ENCODE measurements at places on chromosomes 11 and 22. TPM values are rescaled to one million over a fixed set of nuclear protein-coding genes. Genes with fewer than 3 reads are reported as not detected.

PDE2A gene
- 0.22 TPM for total RNA-seq

IL10RA gene
- total RNA-seq, result 0.78 TPM

KDELR3 gene
- 172 TPM for total RNA-seq

ARHGAP32 gene
- 11.9 TPM for total RNA-seq

C11orf42 gene
- total RNA-seq, result not detected

OR10A5 gene
- total RNA-seq, result not detected

GAL3ST3 gene
- 0.32 TPM for total RNA-seq

PLAAT5 gene
- 0.39 TPM for total RNA-seq

RBMXL2 gene
- total RNA-seq, result not detected

DMC1 gene
- 10.3 TPM for total RNA-seq

GUCY1A2 gene
- 0.91 TPM for total RNA-seq

CDC42BPG gene
- under 0.01 TPM for total RNA-seq

ENTHD1 gene
- under 0.01 TPM for total RNA-seq

HIPK3 gene
- 135 TPM for total RNA-seq

ETS1 gene
- 61.7 TPM for total RNA-seq

HOATZ gene
- not detected for total RNA-seq

CELF1 gene
- 98.0 TPM for total RNA-seq

CSNK2A3 gene
- 2.7 TPM for total RNA-seq
